HCT116 (cell line): ENCODE measurements at places on chromosomes 12 and 14.

DNA sequence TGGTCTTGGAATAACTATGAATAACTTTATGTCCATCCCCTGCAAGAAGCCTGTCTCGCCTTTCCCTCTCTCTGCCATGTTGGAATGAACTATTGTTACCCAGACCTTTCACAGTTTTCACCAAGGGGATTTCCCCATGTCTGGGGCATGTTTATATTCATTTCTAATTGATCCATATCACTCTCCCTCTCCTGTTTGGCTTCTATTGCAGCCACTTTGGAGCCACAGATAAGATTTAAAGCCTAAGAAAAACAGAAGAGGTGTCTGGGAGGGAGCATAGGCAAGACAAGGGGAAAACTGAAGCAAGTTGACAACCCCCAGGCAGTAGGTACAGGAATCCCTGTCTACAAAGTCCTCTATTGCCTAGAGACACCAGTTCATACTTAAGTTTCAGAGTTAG is 41.0 kb upstream of the FOXJ2 start:
- DNase-seq = no peak

GRCh38 chr14:90675399-90675798 is 140.8 kb downstream of the TTC7B start:
- no peak for DNase-seq

- DNase-seq = no peak
These were observed 50.0 kb downstream of the FLRT2 start for GRCh38 chr14:85579942-85580341.

DNA sequence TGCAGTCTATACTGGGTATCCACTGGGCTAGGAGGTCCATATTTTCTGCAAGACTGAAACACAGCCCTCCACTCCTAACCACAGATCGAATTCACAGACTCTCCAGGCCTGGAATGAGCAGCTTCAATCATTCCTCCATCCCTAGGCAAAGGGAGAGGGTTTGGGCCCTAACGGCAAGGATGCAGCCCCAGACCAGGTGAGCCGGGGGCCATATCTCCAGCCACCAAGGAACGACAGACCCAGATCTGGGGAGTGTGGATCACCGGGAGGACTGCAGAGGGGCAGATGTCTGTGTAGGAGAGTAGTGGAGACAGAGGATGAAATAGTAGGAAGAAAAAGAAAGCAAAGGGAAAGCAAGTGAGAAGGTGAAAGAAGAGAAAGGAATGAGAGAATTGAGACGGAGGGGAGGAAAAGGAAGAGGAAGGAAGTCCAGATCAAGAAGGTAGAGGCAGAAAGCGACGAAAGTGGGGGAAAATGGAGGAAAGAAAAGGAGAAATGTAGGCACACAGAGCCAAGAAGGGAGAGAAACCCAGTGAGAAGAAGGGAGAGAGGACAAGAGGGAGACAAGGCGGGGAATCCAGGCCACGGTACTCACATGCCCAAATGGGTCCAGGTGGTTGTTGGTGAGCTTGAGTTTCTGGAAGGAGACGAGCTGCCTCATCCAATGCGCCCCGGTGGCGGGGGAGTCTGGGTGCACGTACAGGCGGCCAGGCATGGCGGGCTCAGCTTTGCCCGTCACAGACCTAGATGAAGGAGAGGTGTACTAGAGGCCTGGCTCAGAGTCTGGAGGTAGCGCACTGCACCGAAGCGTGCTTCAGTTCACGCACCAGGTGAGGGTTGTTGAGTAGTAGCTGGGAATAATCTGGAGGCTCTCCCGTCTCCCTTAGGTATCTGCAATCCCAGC is 7.7 kb downstream of the TBX5 start:
- no peak for DNase-seq

GRCh38 chr12:82973592-82973991 is 286.9 kb downstream of the TMTC2 start:
- DNase-seq = no peak

DNA sequence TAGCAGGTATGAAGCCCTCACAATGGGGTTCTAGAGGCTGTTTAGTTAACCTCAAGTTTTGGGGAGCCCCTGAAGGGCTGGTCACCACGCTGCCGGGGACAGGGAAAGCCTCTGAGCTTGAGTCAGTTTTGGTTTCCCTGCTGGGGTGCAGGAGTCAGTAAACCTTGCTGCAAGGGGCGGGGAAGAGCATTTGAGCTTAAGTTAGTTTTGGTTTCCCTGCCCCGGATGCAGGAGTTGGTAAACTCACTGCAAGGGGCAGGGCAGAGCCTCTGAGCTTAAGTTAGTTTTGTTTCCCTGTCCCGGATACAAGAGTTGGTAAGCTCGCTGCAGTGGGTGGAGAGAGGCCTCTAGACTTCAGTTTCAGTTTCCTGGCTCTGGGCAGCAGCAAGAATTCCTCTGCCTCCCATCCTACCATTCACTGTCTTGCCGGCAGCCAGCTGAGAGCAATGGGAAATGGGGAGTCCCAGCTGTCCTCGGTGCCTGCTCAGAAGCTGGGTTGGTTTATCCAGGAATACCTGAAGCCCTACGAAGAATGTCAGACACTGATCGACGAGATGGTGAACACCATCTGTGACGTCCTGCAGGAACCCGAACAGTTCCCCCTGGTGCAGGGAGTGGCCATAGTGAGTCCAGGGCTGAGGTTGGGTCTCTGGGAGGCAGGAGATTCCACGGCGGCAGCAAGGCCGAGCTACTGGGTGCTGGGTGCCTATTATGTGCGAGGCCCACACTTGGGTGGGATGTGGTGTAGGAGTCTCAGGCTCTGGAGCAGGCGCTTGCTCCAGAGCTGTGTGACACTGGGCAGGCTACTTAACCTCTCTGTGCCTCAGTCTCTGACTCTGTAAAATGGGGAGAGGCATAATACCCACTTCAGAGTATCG is at the start of gene OAS2:
OAS2 (plus strand) TSS at position 357 of the 878 bp plus-strand sequence; CDS start at position 447, 90 bp downstream.
- no peak for DNase-seq

GRCh38 chr12:126706300-126706699 is 1560.7 kb upstream of the TMEM132C start:
- DNase-seq = no peak

GRCh38 chr12:81084811-81085350 is 7.0 kb downstream of the ACSS3 start:
- DNase-seq = no peak

DNA sequence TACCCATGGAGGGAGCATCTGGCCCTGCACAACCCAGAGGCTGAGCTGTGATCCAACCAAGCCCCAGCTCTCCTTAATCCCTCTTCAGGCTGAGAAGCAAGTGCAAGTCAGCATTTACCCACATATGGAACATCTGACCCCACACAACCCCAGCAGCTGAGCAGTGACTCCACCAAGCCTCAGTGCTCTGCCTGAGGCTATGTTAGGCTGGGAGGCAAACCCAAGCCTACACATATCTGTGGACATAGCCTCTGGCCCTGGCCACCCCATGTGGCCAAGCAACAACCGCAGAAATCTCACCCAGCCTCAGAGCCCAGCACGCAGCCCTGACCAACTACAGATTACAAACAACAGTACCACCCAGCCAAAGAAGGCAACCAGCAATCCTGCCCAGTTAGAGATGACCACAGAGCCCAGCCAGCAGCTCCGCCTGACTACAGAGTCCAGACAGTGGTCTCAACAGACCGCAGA is 142.8 kb downstream of the NUAK1 start:
- DNase-seq = no peak

DNA sequence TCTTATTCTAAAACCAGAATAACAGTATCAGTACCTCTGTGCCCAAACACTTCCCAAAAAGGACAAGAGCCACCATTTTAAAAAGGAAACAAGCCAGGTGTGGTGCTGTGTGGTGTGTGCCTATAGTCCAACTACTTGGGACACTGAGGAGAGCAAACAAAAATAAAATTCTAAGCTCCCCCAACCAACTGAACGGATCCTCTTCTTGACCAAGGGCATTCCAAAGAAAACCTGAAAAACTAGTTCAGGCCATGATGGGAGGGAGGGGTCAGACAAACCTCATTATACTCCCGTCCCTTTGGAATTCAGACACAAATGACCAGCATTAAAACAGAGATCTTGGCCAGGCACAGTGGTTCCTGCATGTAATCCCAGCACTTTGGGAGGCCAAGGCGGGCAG is 20.5 kb downstream of the SLC11A2 start:
- DNase-seq = no peak

DNA sequence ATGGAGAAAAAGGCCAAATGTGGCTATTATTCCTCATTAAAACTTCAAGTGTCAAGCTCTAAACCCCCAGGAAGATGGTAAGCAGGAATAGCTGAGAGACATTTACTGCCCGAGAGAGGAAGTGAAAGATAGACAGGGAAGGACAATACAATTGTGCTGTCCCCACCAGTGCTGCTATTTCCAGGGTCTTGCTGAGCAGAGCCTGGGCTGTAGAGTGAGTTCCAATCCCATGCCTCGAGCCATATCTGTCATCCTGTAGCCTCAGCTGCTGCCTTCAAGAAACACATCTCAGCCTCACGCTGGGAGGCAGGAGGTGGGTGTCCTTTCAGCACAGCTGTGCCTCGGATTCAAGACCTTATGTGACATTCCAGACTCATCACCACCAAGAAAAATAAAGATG is 114.0 kb downstream of the RPAP3 start:
- DNase-seq = no peak

GRCh38 chr14:105207460-105207901 is 26.4 kb upstream of the NUDT14 start:
- DNase-seq = no peak

GRCh38 chr12:26290565-26290964 is 95.2 kb downstream of the SSPN start:
- DNase-seq = no peak

- DNase-seq = peak; percentile 34
These were observed 59.7 kb downstream of the DAO start for GRCh38 chr12:108939594-108939993.

DNA sequence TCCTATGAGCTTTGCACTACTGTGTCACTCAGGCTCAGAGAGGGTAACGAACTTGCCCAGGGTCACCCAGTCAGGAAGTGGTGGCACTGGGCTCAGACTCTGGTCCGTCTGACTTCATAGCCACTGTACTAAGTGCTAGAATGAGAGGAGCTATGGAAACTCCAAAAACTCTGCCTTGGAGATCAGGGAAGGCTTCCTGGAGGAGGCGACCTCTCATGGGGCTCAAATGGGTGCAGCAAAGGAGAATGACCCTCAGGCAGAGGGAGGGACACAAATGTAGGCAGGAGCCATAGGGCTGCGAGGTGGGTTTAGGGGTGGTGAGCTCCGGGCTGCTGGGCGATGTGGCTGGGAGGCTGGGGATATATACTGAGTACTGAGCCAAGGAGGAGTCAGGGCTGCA is 3.2 kb downstream of the CCDC197 start:
- no peak for DNase-seq

GRCh38 chr12:110649341-110649847 is 35.5 kb downstream of the TCTN1 start:
- no peak for DNase-seq

- DNase-seq = no peak
These were observed 183.7 kb downstream of the TMTC3 start for GRCh38 chr12:88325816-88326189.

DNA sequence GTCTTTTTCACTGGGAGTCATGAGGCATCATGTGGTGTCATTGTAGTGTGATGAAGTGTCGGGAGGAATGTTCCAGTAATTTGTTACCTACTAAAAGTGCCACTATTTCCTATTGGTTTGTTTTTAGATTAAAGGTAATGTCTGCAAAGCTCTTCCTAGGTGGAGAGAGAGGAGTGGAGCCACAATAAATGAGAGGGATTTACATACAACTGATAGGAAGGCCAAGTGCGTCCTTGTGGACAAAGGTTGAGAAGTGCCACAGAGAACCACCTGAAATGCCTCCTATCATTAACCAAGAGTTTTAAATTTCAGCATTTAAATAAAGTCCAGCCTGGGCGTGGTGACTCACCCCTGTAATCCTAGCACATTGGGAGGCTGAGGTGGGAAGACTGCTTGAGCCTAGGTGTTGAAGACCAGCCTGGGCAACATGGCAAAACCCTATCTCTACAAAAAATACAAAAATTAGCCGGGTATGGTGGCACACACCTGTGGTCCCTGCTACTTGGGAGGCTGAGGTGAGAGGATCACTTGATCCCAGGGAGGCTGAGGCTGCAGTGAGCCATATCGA is 2.5 kb upstream of the SNX6 start:
- no peak for DNase-seq

- DNase-seq = no peak
These were observed 576.7 kb downstream of the SLC16A7 start for GRCh38 chr12:60172266-60173211.

- no peak for DNase-seq
These were observed 128.8 kb downstream of the ADGRD1 start for GRCh38 chr12:131082290-131083194.

DNA sequence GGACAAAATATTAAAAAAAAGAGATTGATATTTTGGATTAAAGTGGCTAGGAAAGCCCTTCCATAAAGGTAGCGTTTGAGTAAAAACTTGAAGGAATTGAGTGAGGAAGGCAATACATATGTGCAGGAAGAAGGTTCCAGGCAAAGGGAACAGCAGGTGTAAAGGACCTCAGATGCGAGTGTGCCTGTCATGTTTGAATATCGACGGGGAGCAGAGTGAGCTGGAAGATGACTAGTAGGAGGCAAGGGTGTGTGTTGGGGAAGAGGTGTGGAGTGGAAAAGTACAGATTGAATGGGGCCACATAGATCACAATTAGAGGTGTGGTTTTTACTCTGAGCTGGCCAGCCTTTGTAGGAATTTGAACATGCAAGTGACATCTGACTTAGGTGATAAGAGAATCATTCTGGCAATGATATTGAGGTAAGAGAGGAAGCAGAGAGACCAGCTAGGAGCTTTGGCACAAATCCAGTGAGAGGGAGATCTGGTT is 15.0 kb upstream of the FBXO33 start:
- DNase-seq = no peak

DNA sequence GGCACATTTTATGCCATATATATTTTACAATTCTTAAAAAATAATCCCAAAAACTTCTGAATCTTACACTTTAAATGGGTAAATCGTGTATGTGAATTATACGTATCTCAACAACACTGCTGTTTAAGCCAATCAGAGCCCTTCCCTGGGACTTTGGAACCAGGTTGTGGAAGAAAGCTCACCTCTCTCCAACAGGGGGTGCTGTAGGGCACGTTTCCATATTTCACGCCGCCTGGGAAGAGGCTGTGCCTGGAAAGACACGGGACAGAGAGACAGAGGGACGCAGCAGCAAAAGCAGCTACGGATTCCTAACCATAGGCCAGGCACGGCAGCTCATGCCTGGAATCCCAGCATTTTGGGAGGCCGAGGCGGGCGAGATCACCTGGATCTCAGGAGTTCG is 29.4 kb upstream of the FBRSL1 start:
- DNase-seq = no peak

GRCh38 chr14:61341275-61342206 is 20.2 kb downstream of the PRKCH start:
- no peak for DNase-seq

- no peak for DNase-seq
These were observed 10.7 kb upstream of the EVL start for GRCh38 chr14:100054316-100055075.

- DNase-seq = no peak
These were observed 150.0 kb upstream of the GSC start for GRCh38 chr14:94919896-94920295.

GRCh38 chr14:103139132-103140025 is 16.1 kb downstream of the TNFAIP2 start:
- DNase-seq = no peak

DNA sequence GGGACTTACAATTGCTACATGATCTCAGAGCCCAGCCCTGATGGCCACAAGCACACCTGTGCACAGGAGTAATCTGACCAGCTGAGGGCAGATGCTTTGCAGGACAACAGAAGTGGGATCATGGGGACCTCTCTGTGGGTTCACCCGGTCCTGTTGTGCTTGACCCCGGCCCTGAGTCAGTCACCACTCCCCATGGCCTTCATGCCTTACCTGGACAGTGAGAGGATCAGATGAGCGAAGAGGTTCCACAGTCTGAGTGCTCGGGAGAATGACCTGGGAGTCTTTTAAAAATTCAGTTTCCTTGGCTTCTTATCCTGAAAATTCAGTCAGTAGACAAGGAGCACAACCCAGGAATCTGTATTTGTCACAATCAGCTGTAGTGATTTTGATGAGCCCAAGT is 88.1 kb downstream of the NTF3 start:
- no peak for DNase-seq
